ENCODE measurements at places on chromosomes 1 and 21.

GRCh38 chr1:155006601-155007101 lies 4.0 kb downstream of the ZBTB7B start:
- peak; percentile 33 for DNase-seq

GRCh38 chr1:227191607-227192006 lies 126.7 kb downstream of the CDC42BPA start:
- no peak for DNase-seq

DNA sequence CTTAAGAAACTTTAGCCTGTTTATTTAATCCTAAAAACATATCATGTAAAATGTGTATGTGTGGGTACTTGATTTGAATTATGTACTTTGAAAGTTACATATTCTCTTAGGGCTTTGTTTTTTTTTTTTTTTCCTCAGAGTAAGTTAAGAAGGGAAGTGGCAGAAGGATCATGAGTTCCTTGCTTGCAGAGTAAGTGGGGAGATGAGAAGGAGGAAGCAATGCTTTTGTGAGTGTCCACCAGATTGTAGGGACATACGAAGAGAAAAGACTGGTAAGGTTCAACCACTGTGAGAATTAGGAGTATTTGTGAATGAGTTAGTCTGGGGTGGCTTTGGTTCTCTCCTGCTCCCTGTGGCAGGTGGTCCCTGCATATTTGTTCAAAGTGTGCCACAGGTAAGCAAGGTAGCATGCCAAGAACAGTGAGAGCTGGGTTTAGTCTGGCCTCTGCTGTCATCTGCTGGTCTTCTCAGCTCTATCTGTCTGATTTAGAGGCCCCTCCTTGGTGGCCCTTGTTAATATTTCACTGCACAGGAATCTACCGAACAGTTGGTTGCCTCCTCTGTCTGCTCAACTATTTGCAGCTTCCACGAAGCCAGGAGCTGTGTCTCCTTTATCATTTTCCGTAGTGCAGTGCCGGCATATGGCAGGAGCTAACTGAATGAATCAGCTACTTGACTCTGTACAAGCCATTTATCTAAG lies 9.5 kb downstream of the DNM3 start:
- DNase-seq: no peak

GRCh38 chr1:3432306-3432705 lies 22.2 kb upstream of the ARHGEF16 start:
- DNase-seq: no peak

DNA sequence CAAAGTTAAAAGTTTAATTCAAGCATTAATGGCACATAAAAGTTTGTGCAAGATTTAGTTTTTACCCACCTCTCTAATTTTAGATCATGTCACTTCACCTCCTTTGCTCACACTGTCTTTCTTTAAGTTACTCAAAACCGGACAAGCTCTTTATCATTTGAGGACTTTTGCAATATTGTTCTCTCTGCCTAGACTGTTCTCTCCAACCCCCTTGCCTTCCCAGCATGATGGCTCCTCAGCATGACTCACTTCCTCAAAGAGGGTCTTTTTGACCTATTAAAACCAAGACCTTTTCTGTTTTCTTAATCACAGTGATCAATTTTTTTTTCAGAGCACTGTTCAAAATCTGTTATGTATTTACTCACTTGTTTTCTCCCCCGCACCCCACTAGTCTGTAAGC lies 61.3 kb downstream of the XKR8 start:
- DNase-seq: no peak

DNA sequence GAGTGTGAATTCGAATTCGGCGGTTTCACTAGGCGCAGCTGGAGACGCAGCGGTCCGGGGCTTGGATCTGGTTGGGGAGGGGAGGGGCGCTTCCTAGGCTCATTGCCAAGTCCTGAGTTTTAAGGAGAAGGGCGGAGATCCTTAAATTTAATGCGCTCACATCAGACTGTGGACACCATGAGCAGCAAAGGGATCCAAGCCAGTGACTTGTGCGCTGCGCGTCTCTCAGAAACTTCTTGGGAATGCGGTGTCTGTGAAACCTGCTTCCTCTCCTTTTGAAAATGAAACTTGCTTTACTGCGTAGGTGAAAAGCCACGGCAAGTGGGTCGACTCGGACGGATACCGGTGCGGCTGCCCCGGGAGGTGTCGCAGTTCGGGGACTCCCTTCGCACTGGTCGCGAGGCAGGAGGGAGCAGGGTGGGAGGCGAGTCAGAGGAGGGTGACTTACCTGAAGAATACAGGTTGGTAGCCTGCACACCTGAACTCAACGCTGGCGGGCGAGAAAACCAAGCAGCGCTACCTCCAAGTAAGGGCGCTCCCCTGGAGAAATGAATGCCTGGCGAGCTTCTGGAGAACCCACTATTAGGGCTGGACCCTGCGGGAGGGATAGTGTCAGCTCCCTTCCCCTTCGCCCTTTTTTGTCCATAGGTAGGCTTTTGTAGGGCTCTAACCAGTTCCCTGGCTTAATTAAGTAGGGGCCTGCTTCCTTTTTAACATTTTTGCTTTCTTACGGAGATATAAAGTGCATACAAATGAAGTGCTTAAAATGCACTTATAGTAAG lies 992 bp downstream of the TENT5C start:
- DNase-seq: no peak

All from NCI-H345 (cell line).